ENCODE measurements at places on chromosomes 7 and 10. TPM values are rescaled to one million over a fixed set of nuclear protein-coding genes. Genes with fewer than 3 reads are reported as not detected.
A peak's percentile ranks its signal among the peaks of the same experiment; 100 is the strongest.

- peak; percentile 42 for ATAC-seq
Observed at GRCh38 chr7:87475359-87476178, at the start of gene ABCB4. Gene ABCB4, minus strand, starts transcription at chr7:87475680. Its CDS starts 215 bp downstream, at chr7:87475465.

GRCh38 chr10:93790439-93790838 is 32.7 kb downstream of the LGI1 start:
- ATAC-seq, result no peak

- no peak for ATAC-seq
Observed at GRCh38 chr7:104152468-104152867, 55.3 kb downstream of the ORC5 start.

Gene GOLGA7B
- 1.4 TPM for total RNA-seq

Gene C10orf90
- total RNA-seq, result 0.12 TPM

Gene TMEM196
- total RNA-seq, result not detected

Gene IL2RA
- total RNA-seq, result 1.4 TPM

Gene PMS2
- total RNA-seq, result 9.5 TPM

GRCh38 chr7:6553448-6554044 is 2.3 kb upstream of the GRID2IP start:
- ATAC-seq, result no peak

- no peak for ATAC-seq
Observed at GRCh38 chr7:130513447-130513846, 21.6 kb downstream of the MEST start.

Gene ZNF117
- 10.7 TPM for total RNA-seq

DNA sequence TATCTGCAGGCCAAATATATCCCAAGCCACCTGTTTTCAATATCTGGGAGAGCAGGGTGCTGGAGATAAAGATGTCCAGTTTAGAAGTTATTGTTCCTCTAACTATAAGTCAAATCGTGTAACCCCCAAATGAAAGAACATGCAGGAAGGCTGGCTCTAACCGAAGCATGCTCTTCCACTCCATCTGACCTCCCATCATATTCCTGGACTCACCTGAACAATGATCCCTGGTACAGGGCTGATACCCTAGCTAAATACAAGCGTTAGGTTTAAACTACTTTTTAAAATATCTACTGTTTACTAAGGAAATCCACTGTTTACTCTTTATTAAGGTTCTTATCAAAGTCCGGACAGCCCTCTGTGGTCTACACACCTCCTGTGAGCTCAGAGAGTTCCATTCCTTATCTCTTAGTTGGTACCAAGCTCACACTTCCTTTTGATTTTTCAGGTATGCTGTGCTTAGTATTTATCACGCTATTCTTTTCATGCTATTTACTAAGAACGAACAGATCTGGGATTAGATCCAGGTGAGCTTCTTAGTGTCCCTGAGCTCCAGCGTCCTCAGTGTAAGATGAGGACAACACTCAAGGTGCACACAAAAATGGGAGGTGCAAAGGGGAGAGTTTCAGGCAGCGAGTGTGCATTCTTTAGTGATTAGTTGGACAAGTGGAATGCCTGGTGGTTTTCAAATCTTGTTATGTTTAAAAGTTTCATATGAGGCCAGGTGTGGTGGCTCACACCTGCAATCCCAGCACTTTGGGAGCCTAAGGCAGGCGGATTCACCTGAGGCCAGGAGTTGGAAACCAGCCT is 23.6 kb upstream of the COBL start:
- no peak for ATAC-seq

Gene MAP3K8
- total RNA-seq, result 22.1 TPM

DNA sequence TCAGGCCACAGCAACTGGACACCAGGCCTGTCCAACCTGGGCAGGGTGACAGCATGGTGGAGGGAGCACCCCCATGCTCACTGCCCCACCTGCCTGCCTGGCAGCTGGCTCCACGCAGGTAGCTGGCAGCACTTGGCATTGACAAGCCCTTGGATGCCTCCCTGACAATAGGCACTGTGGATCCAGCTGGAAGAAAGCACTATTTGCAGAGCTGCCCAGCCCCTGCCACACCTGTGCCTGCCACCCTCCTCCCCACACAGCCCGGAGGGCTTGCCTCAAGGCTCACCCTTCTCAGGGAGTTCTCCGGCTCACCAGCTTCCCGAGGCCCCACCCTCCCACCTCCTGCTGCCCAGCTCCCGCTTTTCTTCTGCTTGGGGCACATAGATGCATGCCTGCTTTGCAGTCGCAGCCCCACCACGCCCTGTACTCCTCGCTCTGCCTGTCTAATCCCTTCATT is 160.1 kb downstream of the NEURL1 start:
- peak; percentile 92 for ATAC-seq

Gene INPP5F
- total RNA-seq, result 7.6 TPM

Gene BMPER
- not detected for total RNA-seq

- no peak for ATAC-seq
Observed at GRCh38 chr7:95886501-95887090, 114.2 kb downstream of the DYNC1I1 start.

- ATAC-seq, result no peak
Observed at GRCh38 chr10:29785701-29786100, 150.9 kb upstream of the SVIL start.

DNA sequence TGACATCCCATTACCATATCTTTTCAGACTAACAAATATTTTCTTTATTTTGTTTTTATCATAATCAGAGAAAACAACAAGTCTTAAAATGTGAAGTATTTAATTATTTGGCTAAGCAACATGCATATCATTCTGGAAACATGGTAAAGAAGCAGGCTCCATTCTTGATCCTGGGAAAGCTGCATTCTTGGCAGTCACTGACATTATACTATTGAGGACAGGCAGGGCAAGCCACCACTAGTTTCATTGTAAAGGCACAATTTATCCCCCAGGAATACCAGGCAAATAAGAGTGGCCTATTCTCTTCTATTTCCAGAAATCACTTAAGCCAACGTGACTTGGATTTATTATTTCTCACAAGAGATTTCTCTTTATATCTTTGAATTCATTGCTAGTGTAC is 153.8 kb upstream of the AKR1E2 start:
- ATAC-seq, result no peak

DNA sequence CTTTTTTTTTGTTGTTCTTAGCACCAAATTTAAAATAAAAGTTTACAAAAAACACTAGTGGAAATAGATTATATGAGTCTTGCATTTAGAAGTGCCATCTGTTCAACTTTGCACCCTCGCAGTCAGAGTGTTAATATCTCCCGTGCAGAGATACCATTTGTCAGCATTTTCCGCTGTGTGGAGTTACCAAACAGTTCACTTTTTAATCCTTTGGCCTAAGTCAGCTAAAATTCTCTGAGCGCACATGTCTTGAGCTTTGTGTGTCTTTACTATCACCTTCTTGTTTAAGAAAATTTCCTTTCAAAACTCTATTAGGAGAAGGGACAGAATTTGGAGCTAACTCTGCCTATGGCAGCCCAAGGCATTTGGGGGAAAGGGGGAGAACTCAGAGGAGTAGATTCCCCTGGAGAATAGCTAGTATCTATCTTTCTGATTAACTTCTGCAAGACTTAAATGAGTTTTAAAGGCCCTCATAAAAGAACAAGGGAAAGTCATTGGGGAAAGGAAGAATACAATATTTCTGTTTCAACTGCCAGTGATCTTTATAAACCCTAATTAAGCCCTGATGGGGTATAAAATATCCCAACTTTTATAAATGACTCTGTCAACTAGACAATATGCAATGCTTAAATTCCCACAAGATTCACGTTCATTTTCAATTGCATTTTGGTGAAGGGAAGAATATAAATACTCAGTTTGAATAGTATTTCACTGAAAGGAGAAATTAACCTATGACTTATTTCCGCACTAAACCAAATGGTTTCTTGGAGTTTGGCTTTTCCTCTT is 114.9 kb upstream of the RAB11FIP2 start:
- ATAC-seq, result no peak

- no peak for ATAC-seq
Observed at GRCh38 chr10:132984801-132985545, 42.6 kb upstream of the CFAP46 start.

Gene GRM8
- not detected for total RNA-seq

Measured in esophagus mucosa (tissue), 1 donor.